ENCODE measurements at places on chromosomes 2 and 18.

DNA sequence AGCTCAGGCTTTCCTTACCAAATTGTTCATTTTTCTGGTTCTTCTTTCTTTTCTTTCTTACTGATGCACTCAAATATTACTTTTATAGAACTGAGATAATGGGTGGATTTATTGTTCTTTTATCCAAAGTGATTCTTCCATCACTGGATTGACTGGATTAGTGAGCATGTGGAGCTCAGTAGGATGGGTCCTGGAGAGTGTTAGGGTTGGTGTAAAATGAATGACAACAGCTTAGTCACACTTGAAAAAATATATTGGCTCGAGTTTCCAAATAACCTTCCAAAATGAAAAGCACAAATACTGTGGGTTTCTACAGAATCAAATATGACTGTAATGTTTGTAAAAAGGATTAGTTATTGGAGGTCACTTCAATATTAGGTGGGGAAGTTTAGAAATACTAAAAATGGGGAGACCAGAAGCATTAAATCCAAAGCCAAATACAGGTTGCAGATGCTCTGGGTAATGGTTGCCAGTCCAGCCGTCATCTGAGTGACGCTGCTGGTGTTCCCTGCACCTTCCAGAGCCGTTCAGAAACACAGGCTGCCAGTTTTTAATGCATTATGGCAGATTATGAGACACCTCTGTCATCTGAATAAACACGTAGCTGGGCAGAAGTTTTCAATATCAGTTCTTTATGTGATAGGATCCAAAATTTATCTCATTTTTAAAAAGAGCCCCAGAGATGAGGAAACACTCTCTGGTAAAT lies 294.8 kb upstream of the NRP2 start:
- DNase-seq: no peak

GRCh38 chr2:100757621-100758394 lies 62.1 kb upstream of the NPAS2 start:
- peak; percentile 89 for DNase-seq

GRCh38 chr2:1772471-1773267 lies 28.4 kb upstream of the PXDN start:
- peak; percentile 32 for DNase-seq

DNA sequence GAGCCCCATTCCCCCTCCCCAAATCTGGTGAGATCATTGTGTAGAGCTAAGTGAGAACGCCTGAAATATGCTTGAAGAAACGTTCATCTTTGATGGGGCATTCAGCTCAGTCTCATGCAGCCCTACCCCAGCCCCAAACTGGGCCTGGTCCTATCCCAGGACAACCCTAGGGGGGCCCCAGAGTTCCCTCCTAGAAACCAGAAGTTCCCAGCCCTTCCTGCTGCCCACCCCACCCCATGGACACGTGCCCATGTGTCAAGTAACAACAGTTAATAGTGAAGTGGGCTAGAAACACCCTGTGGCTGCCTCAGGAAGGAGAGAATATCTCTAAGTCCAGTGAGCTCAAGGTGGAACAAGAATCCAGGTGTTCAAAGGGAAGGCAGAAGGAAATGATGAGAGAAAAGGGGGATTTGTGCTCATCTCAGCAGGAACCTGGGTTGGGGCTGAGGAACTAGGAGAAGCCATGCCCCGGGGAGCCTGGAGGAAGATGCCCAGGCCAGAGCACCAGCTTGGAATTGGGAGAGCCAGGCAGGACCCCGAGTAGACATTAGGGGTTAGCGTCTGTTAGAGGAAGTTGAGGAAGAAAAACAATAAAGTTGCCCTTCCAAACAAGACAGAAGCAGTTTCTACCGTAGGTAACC lies 20.1 kb upstream of the SLC20A1 start:
- no peak for DNase-seq

GRCh38 chr18:78807668-78808067 lies 171.9 kb upstream of the SALL3 start:
- no peak for DNase-seq

DNA sequence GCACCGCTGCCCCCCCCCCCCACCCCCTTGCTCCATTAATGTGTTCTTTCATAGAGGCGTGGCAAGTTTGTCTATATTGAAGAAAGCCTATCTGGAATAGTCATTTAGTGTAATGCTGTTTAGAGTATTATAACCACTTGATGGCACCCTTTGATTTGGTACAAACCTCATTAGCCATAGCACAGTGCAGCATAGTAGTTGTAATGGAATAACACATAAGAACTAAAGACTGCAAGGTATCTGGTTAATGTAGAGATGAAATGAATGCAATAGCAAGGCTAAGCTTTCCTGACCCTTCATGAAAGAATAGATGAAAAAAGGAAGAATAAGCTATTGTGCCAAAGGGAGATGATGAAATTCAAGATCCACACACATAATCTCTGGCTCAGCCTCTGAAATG lies 81.9 kb downstream of the EHBP1 start:
- DNase-seq: peak; percentile 44

DNA sequence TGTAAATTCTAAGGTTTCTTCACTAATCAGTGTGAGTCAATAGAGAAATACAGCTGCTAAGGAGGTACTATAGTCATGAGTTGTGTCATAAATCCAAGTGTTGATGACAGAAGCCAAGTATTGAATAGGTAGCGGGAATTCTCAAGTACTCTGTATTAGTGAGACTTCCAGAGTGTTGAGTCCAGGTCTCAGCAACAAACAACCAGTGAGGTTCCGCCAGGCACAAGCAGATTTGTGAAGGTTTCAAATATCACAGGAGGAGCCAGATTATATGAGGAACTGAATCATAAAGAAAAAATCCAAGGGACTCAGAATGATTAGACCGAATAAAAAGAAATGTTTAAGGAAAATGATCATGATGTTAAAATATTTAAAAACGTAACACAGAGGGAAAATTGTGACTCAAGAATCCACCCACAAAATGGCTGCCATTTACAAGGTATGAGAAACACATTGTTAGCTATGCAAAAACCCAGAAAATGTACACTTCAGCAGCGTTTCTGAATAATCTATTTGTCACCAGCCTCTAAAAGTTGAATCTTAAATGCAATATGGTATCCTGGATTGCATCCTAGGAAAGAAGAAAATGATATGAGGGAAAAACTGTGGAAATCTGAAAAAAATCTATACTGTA lies 27.3 kb upstream of the EVA1A start:
- peak; percentile 99 for DNase-seq

GRCh38 chr2:237558961-237559641 lies 7.3 kb upstream of the PRLH start:
- peak; percentile 35 for DNase-seq

- peak; percentile 37 for DNase-seq
These were observed 2.1 kb upstream of the CXCR1 start for GRCh38 chr2:218168635-218169462.

DNA sequence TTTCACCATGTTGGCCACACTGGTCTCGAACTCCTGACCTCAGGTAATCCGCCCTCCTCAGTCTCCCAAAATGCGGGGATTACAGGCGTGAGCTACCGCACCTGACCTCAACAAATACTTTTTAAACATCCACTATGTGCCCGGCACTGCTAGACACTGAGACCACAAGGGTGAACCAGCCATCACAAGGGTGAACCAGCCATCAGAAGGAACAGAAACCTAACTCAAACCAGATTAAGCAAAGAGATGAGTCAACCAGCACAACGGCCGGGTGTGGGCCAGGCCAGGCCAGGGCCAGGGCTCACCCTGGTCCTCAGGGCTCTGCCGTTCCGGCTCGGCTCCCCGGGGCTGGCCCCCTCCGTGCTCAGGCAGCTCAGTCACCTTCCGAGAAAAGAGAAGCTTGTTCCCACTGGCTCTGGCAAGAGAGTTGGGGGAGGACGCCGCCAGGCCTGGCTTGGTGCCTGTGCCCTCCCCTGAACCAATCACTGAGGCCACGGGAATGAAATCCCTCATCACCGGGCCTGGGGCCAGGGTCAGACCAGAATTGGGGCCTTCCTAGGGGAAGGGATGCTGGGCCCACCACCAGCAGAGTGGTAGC lies 4.4 kb downstream of the TEX44 start:
- DNase-seq: no peak

DNA sequence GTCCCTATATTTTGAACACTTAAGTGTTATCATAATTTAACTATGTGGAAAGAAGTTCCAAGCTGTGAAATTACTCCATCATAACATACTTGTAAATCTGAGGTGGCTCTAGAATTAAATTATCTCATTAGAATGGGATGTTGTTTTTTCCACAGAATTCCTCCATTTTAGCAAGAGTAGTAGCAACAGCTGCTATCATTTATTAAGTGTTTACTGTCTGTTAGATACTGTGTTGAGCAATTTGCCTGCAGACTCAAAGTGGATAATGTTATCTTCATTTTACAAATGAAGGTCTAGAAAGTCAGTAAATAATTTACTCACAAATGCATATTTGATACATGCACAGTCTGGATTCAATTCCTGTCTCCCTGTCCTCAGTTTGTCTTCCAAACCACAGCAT lies 504.8 kb upstream of the NRP2 start:
- peak; percentile 31 for DNase-seq

DNA sequence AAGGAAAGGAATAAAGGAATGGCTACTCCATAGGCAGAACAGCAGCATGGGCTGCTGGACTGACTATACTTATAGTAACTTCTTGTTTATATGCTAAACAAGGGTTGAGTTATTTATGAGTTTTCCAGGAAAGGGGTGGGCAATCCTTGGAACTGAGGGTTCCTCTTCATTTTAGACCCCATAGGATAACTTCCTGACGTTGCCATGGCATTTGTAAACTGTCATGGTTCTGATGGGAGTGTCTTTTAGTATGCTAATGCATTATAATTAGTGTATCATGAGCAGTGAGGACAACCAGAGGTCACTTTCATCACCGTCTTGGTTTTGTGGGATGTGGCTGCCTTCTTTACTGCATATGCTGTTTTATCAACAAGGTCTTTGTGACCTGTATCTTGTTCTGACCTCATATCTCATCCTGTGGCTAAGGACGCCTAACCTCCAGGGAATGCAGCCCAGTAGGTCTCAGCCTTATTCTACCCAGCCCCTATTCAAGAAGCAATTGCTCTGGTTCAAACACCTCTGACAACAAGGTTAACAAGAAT lies 98.6 kb upstream of the CABLES1 start:
- no peak for DNase-seq

DNA sequence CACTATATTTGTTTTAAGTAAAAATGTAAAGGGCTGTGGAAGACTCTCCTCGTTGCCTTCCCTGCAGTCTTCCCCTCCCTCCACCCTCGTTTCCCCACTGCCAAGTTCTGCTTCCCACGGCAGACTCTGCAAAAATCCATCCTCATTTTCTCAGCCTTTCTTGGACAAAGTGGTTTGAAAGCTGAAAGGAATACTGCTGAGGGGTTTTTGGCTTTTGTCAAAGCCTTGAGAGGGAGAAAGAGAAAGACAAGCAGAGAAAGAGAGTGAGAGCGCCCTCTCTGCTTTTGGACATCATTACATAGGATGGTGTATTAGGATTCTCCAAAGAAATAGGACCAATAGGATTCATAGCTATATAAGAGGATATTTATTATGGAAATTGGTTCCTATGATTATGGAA lies 455.9 kb upstream of the SOX11 start:
- DNase-seq: no peak

GRCh38 chr2:108267101-108267500 lies 21.6 kb upstream of the SULT1C2 start:
- peak; percentile 64 for DNase-seq

- no peak for DNase-seq
These were observed 41.8 kb downstream of the CDH7 start for GRCh38 chr18:65792456-65793074.

DNA sequence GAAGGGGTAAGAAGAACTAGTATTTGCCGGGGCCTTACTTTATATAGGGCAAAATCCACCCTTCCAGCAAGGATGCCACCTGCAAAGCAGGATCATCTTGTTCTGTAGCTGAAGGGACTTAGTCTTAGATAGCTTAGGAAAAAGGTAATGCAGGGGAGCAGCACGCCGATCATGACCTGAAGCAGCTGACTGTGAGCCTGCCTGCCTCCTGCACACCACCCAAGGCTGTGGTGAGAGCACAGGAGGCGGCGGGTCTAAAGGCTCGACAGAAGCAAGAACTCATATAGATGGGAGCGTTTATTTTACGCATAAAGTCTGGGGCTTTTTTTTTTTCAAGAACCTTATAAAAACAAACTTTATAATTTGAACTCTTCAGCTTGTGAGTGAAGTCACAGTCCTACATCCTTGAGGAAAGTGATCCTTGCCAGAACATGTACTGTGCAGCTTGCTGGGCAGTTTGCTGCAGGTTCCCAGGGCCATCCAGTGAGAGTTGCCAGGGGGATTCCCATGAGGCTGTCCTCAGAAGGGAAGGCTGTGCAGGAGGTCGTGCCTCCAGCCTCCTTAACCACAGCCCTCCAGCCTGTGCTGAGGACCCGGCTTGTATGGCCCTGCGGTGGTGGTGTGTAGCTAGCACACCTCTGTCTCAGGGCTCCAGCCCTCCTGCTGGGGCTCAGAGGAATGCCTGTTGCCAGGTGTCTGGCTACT lies 92.1 kb downstream of the RNF144A start:
- DNase-seq: peak; percentile 20
